ENCODE measurements at places on chromosomes 3 and 15.

DNA sequence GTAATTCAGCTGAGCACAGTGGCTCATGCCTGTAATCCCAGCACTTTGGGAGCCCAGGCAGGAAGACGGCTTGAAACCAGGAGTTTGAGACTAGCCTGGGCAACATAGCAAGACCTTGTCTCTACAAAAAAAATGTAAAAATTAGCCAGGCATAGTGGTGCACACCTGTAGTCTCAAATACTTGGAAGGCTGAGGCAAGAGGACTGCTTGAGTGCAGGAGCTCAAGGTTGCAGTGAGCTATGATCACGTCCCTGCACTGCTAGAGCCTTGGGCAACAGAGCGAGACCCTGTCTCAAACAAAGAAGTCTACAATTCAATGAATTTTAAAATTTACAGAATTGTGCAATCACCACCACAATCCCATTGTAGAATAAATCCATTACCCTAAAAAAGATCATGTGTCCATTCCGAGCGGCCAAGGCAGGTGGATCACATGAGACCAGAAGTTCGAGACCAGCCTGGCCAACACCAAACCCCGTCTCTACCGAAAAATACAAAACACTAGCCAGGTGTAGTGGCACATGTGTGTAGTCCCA, 45.2 kb downstream of the FBXO22 start:
- DNase-seq: no peak

DNA sequence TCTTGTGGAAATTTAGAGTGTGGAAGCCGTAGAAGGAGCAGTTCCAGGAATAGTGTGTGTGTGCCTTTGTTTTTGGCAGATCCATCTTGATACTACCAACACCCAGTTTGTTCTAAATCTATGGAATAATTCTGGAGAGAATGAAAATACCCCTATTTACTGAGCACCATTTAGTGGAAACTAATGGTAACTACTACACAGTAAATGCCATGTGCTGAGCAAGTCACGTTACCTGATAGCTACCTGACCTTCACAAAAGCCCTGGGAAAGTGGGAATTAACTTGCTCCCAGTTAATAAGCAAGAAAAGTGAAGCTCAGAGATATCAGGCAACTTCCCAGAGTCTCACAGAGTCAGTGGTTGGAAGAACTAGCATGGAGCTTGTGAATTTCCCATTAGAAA, 137.7 kb downstream of the ARPP21 start:
- DNase-seq: no peak

DNA sequence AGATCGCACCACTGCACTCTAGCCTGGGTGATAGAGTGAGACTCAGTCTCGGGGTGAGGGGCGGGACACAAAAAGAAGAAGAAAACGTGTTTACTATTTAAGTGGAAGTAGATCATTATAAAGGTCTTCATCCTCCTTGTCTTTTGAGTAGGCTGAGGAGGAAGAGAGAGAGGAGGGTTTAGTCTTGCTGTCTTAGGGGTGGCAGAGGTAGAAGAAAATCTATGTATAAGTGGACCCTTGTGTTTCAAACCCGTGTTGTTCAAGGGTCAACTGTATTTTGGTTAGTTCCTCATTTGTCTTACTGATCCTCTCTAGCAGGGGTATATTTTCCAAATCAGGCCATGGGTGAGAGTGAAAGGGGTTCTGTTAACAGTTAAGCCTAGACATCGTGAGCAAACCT, 40.1 kb downstream of the TRIM71 start:
- no peak for DNase-seq

GRCh38 chr3:54681706-54682105, 246.2 kb downstream of the LRTM1 start:
- DNase-seq: no peak

DNA sequence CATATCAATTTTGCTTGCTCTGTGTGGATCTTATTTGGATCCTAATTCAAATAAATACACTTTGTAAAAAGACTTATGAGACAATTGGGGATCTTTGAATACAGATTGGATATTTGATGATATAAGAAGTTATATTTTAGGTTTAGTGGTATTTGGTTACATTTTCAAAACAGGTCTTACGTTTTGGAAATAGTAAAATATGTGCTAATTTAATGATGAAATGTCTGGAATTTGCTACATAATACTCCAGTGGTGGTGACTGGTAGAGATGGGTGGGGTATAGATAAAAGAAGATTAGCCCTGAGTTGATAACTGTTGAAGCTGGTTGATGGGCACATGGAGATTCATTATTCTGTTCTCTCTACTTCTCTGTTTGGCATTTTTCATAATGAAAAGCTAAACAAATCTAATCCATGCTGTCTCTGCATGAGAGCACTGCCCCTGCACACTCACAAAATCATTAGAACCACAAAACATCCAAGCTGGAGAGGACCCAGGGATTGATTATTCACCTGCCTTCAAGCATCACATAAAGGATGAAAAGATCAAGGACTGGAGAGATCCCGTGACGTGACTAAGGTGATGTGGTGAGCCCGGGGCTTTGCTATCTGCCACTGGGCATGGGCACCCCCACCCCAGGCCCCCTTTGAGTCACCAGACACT, 58.9 kb downstream of the TLE3 start:
- no peak for DNase-seq

DNA sequence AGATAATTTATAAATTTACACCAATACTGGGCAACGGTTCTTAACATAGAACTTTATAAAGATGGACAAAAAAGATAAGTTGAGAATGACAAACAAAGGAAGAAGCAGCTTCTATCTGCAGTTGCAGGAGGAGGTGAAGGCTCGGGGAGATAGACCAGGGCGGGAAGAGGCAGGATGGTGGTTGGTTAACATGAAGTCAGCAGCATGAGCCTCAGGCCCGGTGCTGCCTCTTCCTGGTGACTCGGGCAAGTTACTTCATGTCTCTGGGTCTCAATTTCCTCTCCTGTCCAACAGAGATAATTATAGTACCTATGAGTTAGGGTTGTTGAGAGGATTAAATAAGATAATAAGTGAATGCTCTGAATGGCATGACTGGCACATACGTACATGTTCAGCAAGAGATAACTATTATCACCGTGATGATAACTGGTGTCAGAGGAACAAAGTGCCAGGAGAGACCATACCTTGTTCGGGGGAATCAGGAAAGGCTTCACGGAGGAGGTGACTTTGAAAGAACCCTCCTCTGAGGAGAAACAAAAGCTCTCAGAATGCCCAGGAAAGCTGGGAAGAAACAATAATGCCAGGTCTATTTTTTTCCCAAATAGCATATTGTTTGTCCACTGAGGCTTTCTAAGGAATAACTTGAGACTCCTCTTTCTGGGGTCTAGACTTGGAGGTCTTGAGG, 4.4 kb downstream of the PAK6 start:
- DNase-seq: no peak

DNA sequence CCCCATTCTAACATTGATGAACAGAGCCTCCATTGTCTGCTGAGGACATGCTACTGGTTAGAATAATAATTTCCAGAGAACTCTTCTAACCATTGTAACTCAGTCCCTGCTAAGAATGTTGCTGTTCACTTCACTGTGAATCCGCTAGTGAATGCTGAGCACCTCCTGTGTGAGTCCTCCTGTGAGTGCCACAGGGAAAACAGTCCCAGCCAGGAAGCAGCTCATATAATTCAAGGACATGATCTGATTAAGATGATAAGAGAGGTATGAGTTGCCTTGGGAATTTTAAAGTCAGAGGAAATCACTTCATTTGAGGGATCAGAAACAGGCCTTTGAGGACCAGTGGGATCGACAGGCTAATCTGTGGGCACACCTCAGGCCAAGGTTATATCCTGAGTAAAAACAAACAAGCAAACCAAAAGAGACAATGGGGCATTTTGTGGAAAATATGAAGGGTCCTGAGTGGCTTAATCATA, 33.9 kb upstream of the GPR160 start:
- DNase-seq: no peak

GRCh38 chr3:170705131-170705530, 119.3 kb upstream of the SLC7A14 start:
- DNase-seq: no peak

DNA sequence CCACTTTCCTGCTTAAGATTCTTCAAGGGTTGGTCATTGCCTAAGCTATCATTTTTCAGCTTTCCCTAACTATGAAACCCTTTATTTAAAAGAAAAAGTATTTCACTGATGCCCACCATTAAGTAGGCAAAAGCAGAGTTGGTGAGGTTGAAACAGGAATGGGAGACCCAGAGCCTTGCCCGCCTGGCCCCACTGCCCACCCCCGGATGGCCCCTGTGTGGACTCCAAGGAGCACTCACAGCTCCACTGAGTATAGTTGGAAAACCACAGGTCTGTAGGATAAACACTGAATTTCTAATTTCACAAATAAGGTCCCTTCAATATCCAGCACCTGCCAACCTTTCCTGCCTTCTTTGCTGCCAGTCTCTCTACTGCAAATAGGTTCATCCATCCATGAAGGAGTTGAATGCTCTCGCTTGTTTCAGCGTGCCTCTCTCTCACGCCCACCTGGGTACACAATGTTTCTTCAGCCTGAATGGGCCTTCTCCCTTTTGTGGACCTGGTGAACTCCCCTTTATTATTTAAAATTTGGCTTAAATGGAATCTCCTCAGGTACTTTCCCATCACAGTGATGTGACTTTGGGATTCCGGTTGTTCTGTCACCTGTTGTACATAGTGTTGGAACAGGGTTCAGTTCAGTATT, 8.7 kb upstream of the ACAP2 start:
- DNase-seq: no peak

- no peak for DNase-seq
These were observed 6.3 kb downstream of the PIGZ start for GRCh38 chr3:196962108-196962929.

DNA sequence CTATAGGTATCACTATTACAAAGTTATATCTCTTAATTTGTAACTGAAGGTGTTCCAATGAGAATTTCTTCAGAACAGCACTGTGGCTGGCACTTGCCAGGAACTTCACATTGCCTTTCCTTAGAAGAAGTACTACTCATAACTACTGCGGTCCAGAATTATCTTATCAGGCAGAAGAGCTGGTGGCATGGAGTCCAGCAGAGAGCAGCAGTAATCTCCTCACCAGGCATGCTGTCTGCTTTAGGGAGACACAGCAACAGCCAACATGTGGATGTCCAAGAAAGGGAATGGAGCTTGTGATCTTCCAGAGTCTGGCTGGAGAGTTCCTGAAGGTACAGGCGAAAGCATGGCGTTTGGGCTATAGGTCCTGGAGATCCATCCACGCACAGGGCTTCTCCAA, 919.7 kb upstream of the NR2F2 start:
- no peak for DNase-seq

DNA sequence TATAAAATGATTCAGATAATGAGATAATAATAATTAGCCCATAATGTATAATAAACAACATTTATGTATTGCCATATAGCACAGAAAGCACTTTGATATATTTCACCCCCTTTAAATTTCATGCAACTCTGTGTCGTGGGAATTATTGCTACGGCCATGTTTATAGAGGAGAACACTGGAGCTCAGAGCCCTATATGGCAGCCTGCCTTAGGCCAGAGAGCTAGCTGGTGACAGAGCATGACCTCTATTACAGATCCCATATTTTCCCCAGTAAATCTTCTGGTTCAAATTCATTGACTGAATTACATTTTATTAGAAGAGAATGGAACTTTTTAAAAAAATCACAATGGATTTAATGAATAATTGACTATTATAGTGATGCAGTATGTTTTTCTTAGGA, 25.0 kb downstream of the USP13 start:
- no peak for DNase-seq

- no peak for DNase-seq
These were observed at the start of gene P3H2 for GRCh38 chr3:190120269-190121060. TSS of gene P3H2 (minus strand) at chr3:190120897. CDS start at chr3:190120731, 166 bp downstream.

DNA sequence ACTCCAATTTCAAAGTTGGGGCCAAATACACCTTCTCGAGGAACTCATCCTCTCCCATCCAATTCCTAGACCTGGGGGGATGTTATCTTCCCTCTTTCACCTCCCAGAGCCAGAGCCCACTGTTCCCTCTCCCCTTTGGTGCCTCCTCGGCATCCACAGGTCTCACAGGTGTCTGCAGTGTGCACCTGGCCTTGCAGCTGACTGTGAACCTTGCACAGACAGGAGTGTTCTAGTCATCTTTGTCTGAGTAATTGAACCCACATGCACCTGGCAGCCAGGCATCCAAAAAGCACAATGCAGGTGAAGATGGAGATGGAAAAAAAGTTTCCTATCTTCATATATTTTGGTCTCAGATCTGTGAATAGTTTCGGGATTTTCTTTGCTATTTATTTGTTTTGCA, 30.8 kb downstream of the PCOLCE2 start:
- no peak for DNase-seq

- DNase-seq: no peak
These were observed 31.8 kb downstream of the MGA start for GRCh38 chr15:41692049-41692448.

GRCh38 chr3:132638706-132639105, 20.9 kb downstream of the ACAD11 start:
- no peak for DNase-seq

DNA sequence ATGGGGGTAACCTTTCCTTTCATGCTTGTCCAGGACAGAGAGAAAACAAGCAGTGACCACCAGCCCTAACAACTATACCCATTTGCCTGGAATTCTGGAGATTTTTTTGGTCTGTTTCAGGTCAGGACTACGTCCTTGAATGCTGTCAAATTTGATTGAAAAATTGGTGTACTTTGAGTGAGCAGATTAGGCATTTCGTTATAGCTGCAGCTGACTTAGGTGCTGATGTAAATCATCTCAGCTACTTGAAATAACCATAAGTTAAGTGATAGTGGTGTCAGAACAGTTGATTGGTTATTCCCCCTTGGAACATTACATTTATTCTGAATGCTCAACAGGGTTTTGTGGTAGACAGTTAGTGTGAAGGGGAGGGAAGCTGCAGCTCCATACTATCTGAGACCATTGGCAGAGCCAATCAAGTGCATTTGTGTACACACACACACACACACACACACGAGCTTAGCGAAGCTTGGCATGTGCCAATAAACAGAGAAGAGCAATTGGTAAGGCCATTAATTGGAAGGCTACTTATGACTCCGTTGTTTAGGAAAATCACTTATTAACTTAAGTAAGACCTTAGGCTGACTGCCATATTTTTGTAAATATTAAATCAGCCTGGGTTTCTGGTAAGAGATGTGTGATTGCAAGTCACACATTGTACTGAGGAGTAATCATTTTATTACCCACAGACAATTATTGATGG, 447.8 kb downstream of the MFSD1 start:
- no peak for DNase-seq

DNA sequence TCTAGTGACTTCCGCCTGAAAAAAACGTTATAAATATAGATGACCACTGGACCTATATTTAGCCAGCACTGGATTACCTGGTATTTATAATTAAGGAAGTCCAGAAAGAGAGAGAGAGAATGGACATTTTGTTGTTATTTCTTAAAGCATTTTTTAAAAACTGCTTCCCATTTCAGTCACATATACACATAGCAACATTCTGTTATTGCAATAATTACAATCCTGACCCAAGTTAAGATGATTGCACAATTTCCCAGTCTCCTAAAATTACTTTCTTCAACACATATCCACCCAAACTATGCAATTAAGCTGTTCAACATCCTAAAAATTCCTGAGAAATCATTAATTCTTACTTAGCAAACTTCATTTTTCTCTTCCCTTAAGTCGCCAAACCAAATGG, 37.7 kb downstream of the PCSK6 start:
- no peak for DNase-seq

DNA sequence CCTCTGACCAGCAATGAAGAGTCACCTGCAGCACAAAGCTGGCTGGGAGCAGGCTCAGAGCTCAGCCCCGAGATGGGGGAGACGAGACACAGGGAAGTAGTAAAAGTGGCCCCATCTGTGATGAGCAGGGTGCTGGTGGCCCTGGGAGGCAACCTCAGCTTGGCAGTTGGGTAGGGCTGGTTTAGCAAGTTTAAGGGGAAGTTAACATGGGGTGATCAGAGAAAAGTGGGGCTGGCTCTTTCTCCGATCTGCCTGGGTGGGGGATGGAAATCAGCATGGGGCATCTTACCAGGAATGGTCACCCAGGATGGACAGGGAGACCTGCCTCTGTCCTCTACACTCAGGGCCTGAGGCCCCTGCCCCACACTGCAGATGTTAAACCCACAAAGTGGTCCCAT, 29.9 kb upstream of the SFMBT1 start:
- DNase-seq: no peak

Measured in stimulated activated CD8-positive, alpha-beta memory T cell treated with anti-CD3 and anti-CD28 coated beads, Interleukin-4, amount 100 ng/mL, for 1 hour (primary cell).